ENCODE measurements at places on chromosomes 3 and 15.

DNA sequence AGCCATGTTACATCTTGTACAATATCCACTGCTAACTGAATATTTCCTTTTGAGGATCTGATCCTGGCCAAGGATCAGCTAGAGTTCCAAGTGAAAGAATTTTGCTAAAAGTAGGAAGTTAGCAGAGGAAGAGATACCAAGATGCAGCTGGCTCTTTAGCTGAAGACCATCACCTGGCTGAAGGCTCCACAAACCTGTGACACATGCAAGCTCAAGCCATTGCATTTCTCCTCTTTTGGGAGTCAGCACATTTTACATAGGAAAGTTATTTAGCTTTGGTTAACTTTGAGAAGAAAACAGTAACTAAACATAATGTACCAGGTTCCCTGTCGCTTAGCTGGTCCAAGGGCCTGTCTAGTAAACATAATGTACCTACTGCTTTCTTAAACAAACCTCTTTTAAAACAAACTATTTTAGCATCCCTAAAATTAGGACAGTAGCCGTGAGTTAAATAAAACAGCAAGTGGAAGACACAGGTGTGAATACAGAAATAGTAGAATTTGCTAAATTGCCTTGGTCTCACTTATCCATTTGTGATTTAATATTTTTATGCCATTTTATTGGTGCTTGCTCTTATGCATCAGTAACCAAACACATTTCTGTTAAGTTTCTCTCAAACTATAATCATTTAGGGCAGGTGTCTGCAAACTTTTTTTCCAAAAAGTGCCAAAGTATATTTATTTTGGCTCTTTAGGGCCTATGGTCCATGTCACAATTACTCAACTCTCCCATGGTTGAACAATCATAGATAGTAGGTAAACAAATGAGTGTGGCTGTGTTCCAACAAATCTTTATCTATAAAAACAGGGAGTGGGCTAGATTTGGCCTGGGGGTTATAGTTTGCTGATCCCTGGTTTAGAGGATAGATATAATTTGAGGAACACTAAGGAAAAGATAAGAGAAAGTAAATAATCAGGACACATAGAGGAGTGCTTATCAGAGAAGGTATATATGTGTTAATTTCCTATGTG is 11.2 kb downstream of the GCSAM start:
- no peak for DNase-seq

GRCh38 chr3:156525808-156526207 is 29.1 kb downstream of the SSR3 start:
- DNase-seq: no peak

DNA sequence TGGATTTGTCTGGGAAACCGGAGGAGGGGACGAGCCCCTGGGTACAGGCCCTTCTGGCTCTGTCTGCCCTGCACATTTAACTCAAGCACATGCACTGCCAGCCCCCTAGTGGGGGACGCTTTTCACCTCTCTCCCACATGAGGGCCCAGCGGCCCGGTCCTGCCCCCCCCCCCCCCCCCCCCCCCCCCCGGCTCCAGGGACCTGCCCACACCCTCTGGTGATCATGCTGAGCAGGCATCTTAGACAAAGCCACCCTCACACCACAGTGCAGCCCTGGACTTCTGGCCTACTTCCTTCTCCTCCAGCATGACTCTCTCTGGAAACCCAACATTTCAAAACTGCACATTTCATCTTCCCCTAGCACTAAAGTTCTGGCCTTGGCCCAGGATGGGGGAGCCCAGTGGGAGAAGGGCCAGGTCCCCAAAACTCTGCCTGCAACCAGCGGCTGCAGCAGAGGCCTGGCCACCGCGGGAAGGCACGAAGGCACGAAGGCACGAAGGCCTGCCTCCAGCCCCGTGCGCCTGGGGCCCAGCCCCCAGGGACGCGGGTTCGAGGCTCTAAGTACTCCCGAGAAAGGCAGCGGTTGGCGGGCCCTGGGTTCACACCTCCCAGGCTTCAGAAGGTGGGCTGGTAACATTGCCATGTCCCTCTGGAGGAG is 14.1 kb downstream of the KLF15 start:
- DNase-seq: no peak

DNA sequence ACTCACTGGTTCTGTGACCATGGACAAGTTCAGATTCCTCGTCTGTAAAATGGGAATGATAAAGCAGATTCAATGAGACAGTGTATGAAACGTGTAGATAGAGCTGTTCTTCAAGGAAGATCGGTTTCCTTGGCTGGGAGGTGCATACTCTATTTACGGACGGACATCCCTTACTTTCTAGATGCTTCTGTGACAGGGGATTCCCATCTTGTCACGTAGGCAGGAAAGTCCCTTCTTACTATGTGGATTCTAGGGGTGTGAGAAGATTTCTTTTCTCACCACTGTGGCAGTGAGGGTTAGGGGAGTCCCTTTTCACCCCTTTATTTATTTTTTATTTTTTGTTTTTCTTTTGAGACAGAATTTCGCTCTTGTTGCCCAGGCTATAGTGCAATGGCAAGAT is 180.9 kb upstream of the TBL1XR1 start:
- no peak for DNase-seq

DNA sequence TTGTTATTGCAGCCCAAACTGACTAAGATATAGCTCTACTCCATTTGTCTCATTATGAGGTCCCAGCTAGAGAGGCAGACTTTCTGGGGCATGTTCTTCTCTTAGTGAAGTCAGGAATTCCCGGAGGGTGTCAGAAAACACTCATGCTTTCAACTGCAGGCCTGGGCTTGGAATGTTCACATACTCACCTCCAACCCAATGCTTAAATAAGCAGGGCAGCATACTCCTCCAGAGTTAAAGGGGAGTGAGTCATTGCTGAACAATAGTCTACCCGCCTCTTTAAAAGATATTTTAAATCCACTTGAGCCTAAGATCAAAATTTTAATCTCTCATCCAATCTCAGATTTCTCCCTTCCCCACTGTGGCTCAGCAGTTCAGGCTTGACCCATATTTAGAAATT is 167.8 kb upstream of the DPH6 start:
- DNase-seq: no peak

DNA sequence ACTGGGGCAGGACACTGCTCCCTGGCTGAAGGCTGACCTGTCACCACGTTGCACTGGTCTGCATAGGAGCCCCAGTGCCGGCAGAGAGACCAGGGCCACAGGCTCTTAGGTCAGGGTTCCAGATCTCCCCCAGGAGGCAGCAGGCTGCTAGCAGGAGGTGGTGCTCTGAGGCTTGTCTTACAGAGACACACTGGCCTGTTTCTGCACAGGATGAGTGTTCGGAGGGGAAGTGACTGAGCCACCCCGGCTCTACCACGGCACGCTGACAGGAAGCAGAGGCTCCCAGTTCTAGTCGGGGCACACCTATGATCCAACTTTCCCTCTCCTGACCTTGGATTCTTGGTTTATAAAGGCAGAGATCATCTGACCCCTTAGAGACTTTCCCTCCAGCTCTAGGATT is 8.6 kb downstream of the FBXL22 start:
- DNase-seq: no peak

DNA sequence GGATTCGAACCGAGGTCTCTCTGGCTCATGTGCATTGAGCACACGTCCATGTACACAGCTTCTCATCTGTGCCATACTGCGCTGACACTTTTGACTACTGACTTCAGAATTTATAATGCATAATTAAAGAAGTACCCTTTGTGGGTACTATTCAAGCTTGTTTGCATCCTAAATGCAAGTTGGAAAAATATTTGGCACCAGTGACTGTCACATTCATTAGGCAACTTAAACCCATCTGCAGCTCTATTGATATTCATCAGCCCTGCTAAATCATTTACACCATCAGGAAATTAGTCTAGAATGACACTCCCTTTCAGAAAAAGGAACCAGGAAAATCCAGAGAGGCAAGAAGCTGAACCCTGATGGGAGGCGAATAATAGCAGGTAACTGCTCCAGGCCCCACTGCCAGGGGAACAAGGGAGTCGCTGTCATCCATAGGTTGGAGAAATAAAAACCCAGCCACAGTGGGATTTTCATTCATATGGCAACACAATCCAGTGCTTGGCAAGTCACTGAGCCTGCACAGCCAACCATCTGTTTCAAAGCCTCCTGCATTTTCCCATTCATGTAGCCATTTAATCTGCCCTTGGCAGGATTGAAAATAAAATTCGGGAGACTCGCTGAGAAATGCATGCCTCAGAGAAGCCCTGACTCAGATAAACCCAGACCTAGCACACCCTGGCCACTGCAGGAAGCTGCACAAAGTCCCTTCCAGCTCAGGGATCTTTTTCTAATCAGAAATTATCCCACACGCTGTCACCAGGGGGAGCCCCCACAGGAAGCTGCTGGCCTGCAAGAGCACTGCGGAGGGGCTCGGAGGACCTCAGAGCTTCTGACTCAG is 103.0 kb upstream of the VEPH1 start:
- DNase-seq: no peak

GRCh38 chr15:56254265-56254664 is 10.6 kb upstream of the RFX7 start:
- no peak for DNase-seq

GRCh38 chr3:49276475-49277382 is at the start of gene C3orf62:
TSS of gene C3orf62 (minus strand) at chr3:49277232. CDS start at chr3:49276872, 360 bp downstream.
- DNase-seq: no peak

DNA sequence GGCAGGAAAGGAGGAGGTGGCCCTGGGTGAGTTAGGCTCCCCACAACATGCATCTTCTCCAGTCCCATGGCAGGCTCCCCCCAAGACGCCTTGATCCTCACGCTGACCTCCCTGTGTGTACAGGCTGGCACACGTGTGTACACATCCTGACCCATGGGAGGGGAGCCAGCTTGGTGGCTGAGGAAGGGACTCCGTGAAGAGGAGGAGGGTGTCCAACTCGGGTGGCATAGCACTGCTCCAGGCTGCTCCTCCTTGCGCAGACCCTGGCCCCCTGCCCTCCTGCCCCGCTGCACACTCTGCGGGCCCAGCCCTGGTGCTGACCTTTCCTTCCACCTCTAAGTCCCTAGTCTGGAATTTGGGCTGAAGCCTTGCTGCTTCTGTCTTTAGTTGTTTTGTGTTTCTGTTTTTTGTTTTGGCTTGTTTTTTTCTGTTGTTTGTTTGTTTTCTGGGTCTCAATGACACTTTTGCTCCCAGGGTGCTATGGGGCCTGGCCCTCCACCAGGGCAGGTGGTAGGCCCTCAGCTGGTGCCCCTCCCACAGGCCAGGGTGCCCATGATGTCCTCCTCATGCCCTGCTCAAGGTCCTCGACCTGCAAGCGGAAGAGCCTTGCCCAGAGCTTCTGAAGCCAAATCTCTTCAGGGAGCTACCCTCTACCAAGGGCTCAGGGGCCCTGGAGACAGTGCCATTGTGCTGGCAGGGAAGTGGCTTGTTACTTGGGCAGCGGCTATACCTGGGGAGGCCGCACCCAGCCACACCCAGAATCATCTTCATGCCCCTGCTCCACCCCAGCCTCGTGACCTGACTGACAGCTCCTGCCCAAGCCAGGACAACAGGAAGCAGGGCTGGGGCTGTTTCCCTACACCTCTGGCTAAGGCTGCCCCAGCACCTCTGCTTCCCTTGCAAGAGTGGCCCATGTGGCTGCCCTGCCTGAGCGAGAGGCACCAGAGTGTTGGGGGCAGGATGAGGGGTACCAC is 5.1 kb downstream of the EPHB3 start:
- no peak for DNase-seq

GRCh38 chr15:95252404-95252803 is 1021.0 kb downstream of the MCTP2 start:
- no peak for DNase-seq

DNA sequence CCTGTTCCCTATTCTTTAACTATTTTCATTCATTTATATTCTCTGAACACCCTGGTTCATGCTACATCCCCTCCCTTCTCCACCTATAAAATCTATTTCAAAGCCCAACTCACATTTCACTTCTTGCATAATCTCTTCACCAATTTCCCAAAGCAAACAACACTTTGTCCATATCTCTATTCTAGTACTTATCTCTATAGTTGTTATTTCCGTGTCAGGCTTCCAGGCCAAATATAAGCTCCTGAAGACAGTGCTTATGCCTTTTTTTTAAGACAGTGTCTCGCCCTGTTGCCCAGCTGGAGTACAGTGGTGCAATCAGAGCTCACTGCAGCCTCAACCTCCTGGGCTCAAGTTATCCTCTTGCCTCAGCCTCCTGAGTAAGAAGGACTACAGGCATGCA is 43.6 kb downstream of the DNAH12 start:
- no peak for DNase-seq

DNA sequence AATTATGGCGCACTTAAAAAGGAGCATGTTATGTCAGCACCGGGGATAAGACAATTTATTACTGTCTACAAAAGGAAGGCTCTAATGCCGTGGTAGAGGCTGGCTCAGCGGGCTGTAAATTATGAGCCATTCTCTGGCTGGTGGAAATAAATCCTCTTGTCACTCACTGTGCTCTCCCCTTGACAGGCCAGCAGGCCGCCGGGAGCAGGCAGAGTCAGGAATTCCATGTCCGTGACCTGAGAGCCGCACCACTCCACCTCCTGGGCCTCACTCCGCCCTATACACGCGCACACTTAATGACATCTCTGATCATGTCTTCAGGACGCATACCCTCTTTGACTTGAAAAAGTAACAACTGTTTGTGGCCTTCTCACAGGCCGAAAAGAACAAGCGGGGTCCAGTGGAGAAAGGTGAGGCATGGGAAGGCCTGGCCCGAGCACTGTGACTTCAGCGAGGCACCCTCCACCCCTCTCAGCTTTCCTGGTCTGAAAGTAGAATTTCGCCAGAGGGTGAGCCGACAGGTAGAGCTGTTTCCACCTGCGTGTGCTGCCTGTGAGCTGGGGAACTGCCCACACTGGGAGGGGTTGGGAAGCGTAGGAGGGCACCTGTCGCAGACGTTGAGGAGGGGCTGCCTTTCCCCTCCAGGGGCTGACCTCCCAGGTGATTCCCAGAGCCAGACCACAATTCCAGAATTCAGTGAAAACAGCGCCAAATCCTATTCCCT is 13.2 kb upstream of the PCSK6 start:
- DNase-seq: no peak

DNA sequence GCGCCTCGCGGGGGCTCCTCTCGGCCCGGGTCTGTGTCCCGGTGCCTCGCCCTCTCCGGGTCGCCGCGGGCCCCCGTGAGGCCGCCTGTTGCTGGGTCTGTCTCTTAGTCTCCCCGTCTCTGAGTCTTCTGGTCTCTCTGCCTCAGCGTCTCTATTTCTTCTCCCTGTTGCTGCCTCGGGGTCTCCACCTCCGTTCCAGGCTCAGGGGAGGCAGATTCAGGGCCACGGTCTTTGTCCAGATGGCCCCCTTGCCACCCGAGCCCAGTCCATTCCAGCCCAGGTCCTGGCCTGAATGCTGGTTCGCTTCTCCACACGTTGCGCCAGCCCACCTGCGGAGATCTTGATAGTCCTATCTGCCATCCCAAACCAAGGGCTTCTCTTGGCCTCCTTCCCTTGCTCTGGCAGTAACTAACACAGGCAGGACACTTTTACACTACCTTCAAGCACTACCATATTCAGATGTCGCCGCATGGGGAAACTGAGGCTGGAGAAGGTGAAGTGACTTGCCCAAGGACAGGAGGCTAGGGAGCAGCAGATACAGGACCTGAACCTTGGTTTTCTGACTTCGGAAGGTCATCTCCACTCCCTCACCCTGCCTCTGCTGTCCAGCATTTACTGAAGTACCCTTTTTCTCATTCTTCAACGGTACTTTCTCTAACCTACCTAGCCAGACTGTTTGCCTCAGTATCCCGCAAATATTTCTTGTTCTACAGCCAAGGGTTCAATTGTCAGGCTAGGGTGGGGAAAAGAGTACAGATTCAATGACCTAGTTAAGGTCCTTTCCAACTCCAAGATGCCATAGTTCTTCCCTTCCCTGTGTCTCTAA is 616 bp upstream of the IGDCC4 start:
- DNase-seq: no peak

Data from glomerular endothelial cell (primary cell).